Renal cortex interstitium (tissue), 15 donors: ENCODE measurements at places on chromosomes 3 and 15.

DNA sequence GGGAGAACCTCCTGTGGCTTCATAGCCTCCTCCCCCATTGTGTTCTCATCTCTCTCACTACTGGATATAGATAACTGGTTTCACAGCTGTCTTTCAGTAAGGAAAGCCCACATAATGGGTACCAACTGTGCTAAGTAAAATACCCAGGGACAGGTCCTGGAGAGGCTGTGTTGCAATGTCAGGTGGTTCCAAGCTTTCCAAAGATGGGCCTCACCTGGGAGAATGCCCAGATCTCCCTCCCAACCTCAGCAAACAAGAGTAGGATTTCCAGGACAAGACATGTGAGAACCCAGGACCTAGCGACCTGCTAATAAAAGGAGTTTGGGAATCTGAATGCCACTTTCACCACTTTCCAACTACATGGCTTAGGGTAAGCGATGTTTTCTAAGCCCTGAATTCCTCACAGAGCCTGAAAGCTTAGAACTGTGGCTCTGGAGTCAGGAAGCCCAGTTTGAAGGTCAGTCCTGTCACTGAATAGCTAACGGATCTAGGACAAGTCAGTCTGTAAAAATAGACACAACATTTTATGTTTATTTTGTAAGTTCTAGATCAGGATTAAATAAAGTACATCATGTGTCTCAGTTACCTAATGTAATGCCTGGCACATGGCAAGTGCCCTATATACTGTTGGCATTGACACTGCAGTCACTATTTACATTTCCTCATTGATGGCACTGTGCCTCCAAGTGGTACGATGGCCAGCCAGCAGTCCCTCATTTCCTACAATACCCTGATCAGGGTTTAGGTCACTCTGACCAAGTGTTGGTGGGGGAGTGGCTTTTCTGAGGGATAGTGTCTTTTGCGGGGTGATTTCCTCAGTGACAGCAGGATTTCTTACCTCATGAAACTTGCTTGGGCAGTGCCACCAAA is 11.9 kb downstream of the CERS3 start:
- DNase-seq, result no peak

GRCh38 chr3:152742368-152743347 is 92.3 kb upstream of the P2RY1 start:
- no peak for DNase-seq

- no peak for DNase-seq
Observed at GRCh38 chr3:197368821-197369220, 70.4 kb upstream of the DLG1 start.

DNA sequence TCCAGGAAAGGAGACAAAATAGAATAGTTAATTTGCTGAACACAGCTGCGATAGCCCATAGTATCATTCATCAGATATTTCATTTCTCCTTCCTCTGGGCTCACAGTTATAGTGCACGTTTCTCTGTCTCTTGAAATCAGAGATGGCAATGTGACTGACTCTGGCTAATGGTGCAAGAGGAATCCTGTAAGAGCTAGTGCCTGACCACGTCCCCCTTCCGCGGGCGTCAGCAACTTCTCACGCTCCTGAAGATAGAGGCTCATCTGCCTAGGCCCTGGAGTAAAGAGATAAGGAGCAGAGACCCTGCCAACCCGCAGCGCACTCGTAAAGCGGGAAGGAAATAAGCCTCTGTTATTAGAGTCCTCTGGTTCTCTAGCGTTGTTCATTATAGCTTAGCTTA is 391.8 kb downstream of the VPS13C start:
- DNase-seq, result no peak

DNA sequence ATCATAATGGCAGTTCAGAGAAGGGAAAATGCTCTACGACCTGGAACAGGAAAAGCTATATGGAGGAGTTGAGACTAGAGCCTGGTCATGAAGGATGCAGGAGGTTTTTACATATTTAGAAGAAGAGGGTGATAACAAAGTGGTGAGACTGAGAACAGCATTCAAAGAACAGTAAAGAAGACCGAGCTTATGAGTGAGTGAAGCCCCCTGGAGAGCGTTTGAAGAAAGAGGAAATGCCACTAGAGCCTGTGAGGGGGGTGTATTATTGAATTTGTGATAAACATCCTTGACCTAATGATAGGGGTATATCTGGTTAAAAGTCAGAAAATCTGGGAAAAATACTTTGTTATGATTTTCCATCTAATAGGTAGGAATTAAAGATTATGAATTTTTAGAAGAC is 4.2 kb downstream of the PARP9 start:
- no peak for DNase-seq

GRCh38 chr3:65948841-65949573 is 89.7 kb downstream of the MAGI1 start:
- DNase-seq, result no peak

- DNase-seq, result no peak
Observed at GRCh38 chr3:164186095-164186494, 892.2 kb downstream of the SI start.

DNA sequence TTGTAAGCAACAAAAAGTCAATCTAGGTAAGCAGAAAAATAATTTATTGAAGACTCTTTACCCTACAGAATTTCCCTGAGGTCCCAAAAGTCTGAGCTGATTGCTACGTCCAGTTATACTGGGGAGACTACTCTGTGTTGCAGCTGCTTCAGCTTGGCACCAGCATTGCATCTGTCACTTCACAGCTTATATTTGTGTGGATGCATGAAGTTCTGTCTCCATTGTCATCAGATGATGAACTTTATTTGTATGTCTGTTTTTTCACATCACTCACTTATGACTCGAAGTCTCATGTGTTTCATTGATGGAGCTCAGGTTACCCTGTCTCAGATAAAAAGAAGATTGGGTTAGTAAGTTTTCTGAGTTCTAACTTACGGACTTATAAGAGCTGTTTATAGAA is 75.3 kb upstream of the LRRFIP2 start:
- no peak for DNase-seq

DNA sequence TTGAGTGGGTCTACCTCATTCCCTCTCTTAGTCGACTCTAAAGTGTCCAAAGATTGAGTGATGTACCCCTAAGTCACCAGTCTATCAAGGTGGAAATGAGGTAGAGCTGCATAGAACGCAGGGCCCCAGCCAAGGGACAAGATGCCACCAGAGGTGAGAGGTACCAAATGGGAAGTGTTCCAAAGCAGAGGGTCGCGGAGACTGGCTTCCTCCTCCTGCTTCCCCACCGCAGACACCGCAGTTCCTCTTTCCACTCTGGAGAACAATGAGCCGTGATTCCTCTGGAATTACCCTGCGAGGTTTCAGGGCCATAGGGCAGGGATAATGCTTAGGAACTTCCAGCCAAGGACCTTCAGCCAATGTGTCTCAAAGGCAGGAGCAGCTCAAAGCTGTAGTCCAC is 55.8 kb downstream of the DAPK2 start:
- DNase-seq, result no peak

GRCh38 chr3:80384811-80385210 is 617.0 kb upstream of the ROBO1 start:
- no peak for DNase-seq

- no peak for DNase-seq
Observed at GRCh38 chr3:123722456-123722855, 137.6 kb upstream of the HACD2 start.

- no peak for DNase-seq
Observed at GRCh38 chr15:73515527-73515926, 72.6 kb downstream of the REC114 start.

- DNase-seq, result no peak
Observed at GRCh38 chr15:100635406-100636071, 33.1 kb downstream of the ASB7 start.

GRCh38 chr15:58463815-58464650 is 32.2 kb downstream of the LIPC start:
- no peak for DNase-seq

GRCh38 chr15:66704019-66704802 is 2.2 kb downstream of the SMAD6 start:
- DNase-seq, result no peak

DNA sequence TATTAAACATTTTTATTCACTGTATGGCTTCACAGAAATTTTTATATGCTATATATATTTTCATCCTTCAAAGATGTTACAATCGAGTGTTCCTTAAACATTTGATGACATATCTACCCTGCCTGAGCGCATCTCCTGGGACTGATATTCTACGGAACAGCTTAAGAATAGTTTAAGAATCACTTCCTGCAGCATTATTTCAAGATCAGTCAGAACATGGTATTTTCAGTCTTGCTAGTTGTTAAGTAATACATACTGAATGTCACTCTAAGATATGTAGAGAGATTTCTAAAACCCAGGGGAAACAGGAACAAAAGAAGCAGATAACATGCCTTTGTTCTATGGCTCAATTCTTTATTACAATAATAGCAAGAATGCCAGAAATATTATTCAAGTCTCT is 8.7 kb downstream of the COL8A1 start:
- DNase-seq, result no peak

- peak; percentile 45 for DNase-seq
Observed at GRCh38 chr15:95401587-95401986, 928.9 kb upstream of the NR2F2 start.

- DNase-seq, result no peak
Observed at GRCh38 chr3:186360779-186361178, 1.3 kb downstream of the DGKG start.

DNA sequence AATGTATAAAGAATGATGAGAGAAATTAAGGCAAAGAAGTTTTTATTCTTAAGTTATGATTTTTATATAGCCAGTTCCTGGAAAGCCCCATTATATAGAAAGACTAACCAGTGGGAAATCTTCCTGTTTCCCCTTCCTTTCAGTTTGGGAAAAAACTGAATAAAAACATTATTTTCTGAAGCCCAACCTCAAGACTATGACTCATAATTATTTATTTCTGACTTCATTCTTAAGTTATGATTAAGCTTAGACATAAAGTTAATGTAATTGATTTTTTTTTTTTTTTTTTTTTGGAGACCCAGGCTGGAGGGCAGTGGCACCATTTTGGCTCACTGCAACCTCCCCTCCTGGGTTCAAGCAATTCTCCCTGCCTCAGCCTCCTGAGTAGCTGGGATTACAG is 55.8 kb downstream of the TRPC1 start:
- DNase-seq, result no peak

DNA sequence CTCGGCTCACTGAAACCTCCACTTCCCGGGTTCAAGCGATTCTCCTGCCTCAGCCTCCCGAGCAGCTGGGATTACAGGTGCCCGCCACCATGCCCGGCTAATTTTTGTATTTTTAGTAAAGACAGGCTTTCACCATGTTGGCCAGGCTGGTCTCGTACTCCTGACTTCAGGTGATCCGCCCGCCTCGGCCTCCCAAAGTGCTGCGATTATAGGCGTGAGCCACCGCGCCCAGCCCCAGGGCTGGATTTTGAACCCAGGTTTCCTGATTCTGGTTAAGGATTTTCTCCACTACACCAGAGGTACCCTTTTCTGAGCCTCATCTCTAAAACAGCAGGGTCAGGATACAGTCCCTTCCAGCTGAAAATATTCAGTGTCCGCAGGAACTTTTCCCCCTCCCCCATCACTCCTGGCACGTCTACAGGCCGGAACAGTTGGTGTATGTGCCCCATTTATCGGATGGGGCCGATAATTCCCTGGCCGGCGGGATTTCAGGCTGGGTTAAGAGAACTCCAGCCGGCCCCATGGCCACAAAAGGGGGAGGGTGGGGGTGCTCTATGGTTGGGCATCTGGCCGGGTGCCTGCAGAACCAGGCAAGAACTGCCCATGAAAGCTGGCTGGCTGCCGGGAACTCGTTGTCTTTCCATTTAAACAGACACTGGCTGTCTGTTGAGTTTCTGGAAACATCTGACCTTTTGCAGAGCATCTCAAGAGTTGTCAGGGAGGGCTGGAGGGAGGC is 26.8 kb upstream of the SEMA4B start:
- DNase-seq, result no peak

- DNase-seq, result no peak
Observed at GRCh38 chr3:47008234-47008796, 28.8 kb downstream of the NBEAL2 start.

DNA sequence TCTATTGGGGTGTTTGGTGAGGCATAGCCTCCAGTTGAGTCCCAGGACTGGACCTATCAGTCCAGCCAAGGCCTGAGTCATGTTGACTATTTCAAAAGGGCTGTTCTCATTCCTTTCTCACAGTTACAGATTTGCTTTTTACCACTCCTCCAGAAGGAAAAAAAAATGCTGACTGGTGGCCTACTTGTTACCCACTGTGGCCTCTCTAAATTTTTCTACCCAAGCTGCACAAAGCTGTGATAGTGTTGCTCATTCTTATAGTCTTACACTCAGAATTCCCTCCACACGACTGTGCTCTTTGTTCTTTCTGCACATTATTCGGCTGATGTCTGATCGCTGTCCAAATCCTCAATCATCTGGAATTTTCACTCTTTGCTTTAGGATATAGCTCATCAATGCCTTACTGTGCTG is 1142.2 kb downstream of the IGSF11 start:
- DNase-seq, result no peak

DNA sequence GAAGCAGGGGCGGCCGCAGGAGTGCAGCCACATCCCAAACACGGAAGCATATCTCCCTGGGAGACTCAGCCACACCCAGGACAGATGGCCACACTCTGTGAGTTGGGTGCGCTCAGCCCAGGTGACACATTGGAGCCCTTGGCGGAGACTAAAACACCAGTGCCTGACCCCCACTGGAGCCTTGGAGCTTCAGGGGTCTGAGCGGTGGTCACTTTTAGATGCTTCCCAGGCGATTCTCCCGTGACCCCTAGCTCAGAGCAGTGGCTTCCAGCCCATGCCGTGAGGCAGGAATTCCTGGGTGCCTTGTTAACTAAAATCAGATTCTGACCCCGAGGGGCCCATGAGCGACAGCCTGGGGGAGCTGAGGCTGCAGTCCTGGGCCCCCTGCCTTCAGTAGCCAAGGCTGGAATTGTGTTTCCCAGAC is 54.5 kb downstream of the PLXNA1 start:
- DNase-seq, result no peak

- no peak for DNase-seq
Observed at GRCh38 chr3:179174898-179175297, 26.7 kb downstream of the PIK3CA start.

- no peak for DNase-seq
Observed at GRCh38 chr15:61201322-61201721, 27.8 kb downstream of the RORA start.

GRCh38 chr15:77514641-77515402 is 94.1 kb downstream of the HMG20A start:
- DNase-seq, result no peak

DNA sequence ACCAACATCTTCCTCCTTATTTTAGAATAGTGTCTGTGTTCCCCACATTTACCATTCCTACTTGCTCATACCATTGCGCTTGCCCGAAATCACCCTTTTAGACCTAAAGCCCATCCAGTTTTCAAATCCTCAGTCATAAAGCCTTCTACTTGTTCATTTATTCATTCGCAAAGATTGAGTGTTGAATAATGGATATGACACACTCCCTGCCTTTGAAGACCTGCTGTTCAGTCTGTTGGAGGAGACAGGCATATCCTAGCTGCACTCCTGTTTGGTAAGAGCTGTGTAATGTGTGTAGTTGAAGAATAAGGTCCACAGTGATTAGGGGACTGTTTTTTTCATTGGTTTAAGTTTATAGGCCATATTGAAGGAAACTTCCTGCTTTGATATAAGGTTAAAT is 1.7 kb downstream of the CNOT10 start:
- no peak for DNase-seq

DNA sequence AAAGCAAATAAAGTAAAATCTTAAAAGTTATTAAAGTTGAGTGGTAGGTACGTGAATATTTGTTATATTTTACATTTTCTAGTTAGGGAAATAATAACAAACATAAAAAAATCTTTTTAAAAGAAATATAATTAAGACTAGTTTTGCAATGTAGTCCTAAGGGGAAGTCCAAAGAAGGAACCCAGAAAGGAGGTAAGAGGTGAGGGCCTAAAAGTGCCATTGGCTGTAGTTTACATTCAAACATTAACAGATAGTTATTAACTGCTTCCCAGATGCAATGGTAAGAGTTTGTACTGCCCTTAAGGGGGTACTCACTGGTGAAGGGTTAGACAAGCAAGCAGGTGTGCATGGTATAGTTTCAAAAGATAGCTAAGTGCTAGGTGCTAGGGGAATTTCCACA is 79.2 kb downstream of the B3GALNT1 start:
- DNase-seq, result no peak
